ENCODE measurements at places on chromosomes 6 and 20. TPM values are rescaled to one million over a fixed set of nuclear protein-coding genes. Genes with fewer than 3 reads are reported as not detected.

The SLC35B2 gene
- polyA plus RNA-seq: 65.0 TPM

GRCh38 chr20:57620999-57621398 lies 773 bp upstream of the ZBP1 start:
- no peak for DNase-seq

The RIMS4 gene
- 13.3 TPM for polyA plus RNA-seq

- no peak for DNase-seq
Observed at GRCh38 chr6:108734271-108734922, 113.8 kb upstream of the ARMC2 start.

- peak; percentile 31 for DNase-seq
Observed at GRCh38 chr6:95802978-95803377, 212.8 kb upstream of the FUT9 start.

GRCh38 chr20:64143018-64143801 lies 21.0 kb upstream of the MYT1 start:
- DNase-seq: peak; percentile 39

DNA sequence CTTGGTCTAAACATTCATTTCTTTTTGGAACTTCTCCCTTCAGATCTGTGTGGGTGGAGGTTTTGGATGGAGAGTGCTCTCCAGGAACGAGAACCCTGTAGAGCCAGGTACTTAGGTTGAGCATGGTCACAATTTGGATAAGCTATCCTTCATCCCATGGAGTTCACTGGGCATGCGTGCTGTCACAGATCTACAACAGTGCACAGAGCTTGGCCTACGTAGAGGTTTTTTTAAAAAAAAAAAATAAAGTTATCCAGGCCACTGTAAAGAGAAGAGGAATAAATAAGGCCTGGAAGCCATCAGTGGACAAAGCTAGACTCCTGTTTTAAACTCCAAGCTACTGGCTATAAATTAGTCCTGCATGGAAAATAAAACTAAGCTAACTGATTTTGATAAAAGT lies 165.6 kb downstream of the SLC24A3 start:
- DNase-seq: no peak

DNA sequence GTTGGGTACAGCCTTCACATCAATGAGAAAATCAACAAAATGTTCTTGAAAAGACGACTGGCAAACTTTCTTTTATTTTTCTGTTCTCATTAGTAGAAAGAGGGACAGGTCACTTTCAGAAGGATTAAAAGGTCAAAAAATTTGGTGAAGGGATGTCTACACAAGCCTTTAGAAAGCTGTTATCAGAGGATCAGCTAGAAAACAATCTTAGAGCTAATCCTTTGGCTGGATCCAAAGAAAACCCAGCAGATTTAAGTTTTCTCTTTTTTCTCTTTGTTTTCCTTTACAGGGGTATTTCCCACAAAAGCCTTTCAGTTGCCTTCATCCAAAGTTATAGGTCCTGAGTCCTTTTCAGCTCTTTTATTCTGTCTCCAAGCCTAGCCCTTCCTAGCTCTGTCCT lies 57.3 kb upstream of the EDN1 start:
- no peak for DNase-seq

GRCh38 chr6:149830731-149831307 lies 33.3 kb downstream of the LRP11 start:
- DNase-seq: no peak

DNA sequence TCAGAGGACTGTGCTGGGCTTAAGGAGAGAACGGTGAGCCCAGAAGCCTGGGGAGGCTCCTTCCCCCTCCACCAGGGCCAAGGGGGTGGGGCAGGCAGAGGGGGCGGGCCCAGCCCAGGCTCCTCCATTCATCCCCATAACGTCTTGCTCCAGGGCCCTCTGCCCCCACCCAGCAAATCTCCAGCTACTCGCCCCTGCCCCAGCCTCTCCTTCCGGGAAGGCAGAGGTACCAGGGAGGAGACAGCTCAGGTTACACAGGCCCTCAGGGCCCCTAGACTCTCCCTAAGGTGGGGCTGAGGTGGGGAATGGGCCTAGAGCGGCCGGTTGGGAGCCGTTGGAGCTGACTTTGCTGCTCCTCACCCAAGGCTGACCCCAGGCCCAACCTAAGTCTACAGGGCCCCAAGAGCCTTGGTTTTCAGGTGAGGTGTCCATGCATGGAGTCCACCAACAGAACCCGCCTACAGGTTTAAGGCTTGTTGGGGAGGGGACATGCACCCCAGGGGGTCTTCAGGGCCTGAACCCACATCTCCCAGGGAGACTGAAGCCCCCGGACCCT lies 1.2 kb downstream of the LAMA5 start:
- DNase-seq: no peak

The YIPF3 gene
- 284 TPM for polyA plus RNA-seq

DNA sequence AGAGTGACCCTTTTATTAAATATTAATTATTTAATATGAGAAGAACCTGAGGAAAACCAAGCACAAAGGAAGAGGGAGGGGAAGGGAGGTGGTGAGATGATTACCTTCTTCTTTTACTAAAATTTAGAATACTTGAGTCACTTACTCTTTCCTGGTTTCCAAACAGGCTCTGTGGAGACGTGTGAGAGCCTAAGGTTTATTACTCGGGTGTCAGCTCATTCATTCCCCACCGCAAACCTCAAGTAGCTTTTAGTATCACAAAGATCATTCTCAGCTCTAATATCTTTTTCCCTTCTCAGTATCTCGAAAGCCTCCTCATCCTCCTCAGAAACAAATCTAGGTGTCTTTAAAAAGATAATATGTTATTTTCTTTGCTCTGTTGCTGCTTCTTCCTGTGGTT lies 497.2 kb upstream of the JARID2 start:
- DNase-seq: no peak

GRCh38 chr6:88220493-88220892 lies 54.3 kb upstream of the CNR1 start:
- no peak for DNase-seq

DNA sequence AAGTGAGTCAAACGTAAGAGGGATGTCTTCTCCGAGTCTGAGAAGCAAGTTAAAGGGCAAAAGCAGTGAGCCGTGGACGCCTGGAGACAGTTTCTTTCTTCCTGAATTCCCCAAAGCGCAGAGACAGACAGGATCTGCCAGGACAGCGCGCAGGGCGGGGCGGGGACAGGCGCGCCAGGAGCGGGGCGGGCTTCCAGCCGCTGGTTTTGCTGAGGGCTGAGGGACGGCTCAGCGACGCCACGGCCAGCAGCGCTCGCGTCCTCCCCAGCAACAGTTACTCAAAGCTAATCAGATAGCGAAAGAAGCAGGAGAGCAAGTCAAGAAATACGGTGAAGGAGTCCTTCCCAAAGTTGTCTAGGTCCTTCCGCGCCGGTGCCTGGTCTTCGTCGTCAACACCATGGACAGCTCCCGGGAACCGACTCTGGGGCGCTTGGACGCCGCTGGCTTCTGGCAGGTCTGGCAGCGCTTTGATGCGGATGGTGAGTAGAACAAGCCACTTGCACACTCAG lies at the start of gene SCGN:
Gene SCGN, plus strand, starts transcription at position 209 of the 509 bp plus-strand sequence. Its CDS starts 189 bp downstream, at position 398.
- DNase-seq: peak; percentile 89

GRCh38 chr20:34083137-34083536 lies 28.9 kb downstream of the EIF2S2 start:
- no peak for DNase-seq

All from H1 (cell line).